Progenitor cell of endocrine pancreas (in vitro differentiated cells): ENCODE measurements at places on chromosomes 5 and 9. TPM values are rescaled to one million over a fixed set of nuclear protein-coding genes. Genes with fewer than 3 reads are reported as not detected.

GRCh38 chr5:134085411-134085810, 29.1 kb upstream of the TCF7 start:
- DNase-seq, result no peak

- DNase-seq, result no peak
These were observed 39.9 kb downstream of the RHOBTB3 start for GRCh38 chr5:95770830-95771708.

- no peak for DNase-seq
These were observed 300.0 kb downstream of the DIRAS2 start for GRCh38 chr9:90342607-90343006.

GRCh38 chr5:77851176-77852067, 75.3 kb upstream of the TBCA start:
- DNase-seq, result peak; percentile 27

- DNase-seq, result no peak
These were observed 259.5 kb downstream of the NR3C1 start for GRCh38 chr5:143143973-143144372.

DNA sequence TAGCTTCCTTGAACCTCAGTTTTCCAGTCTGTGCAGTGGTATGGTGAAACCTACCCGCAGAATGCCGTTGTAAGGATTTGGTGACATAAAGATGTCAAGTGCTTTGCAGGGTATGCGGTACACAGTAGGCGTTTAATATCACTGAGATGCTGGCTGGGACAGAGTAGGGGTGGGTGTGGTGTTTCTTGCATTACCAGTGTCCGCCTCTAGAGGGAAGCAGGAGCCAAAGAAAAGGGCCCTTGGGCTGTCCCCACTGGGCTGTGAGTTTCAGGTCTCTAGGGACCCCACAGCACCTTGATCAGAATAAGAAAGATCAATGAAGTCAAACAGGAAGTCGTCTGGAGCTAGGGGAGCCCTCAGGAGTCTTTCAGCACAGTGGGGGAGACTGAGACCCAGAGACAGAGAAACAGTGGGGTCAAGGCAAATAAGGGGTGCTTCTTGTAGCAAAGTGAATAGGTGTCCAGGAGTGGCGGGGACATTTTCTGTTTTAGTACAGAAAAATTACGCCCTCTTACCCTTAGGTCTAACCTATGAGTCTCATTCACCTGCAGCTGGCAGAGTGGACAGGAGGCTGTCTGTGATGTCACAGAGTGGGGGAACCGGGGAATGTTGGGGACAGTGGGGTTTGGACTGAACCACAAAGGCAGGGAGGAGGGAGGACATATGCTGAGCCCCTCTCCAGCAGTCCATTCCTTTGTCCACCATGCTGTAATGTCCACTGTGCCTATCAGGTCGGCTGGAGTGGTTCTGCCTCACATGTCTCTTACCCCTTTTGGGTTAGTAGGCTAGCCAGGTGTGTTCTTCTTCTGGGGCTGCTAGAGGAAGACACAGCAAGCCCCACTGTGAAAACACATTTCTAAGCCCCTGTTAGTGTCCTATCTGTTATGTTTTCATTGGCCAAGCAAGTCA, 4.7 kb upstream of the TEX53 start:
- peak; percentile 64 for DNase-seq

- DNase-seq, result no peak
These were observed 22.0 kb upstream of the GTF3C5 start for GRCh38 chr9:133008824-133009223.

- no peak for DNase-seq
These were observed 202.9 kb downstream of the AOPEP start for GRCh38 chr9:94929369-94929756.

- no peak for DNase-seq
These were observed 7.4 kb upstream of the DAPK1 start for GRCh38 chr9:87490225-87490624.

GRCh38 chr9:118529210-118529609, 825.0 kb downstream of the TLR4 start:
- DNase-seq, result no peak

DNA sequence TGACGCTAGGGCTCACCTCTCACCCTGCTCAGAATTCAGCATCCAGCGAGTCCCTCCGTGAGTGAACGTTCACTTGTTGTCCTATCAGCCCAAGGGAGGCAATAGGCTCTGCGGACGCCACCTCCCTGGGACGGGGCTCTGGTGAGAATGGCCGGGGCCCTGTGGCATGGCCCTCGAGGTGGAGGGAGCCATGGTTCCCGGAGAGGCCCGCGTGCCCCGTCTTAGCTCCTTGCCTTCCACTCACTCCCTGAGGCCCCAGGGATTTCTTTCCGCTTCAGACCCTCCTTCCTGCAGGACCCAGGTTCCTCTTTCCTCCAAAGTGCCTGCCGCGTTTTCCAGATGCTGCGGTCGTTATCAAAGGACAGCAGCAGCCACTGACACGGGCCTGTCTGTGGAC, 21.5 kb downstream of the EXOC3 start:
- DNase-seq, result no peak

- DNase-seq, result no peak
These were observed 46.2 kb downstream of the RNF145 start for GRCh38 chr5:159163027-159163700.

DNA sequence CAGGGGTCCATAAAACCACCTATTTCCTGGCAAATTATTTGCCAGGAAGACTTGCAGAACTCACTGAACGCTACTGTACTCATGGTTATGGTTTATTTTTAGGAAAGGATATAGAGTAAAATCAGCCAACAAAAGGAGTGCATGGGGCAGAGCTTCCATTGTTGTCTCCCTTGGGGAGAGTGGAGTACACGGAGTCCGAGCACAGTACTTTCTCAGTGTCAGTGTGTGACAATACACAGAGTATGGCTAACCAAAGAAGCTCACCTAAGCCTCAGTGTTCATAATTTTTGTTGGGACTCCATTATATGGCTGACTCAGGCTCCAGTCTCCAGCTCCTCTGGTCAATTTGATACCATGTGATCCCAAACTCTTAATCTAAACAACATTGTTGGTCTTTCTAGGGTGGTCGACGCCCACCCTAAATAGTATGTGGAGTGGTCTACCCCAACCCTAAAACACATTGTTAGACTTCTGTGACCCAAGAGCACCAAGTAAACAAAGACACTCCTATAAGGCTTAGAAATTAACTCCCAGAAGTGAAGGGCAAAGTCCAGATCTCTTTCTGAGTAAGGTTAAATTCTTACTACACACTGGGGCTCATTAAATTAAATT, 74.9 kb downstream of the SLC44A1 start:
- DNase-seq, result no peak

DNA sequence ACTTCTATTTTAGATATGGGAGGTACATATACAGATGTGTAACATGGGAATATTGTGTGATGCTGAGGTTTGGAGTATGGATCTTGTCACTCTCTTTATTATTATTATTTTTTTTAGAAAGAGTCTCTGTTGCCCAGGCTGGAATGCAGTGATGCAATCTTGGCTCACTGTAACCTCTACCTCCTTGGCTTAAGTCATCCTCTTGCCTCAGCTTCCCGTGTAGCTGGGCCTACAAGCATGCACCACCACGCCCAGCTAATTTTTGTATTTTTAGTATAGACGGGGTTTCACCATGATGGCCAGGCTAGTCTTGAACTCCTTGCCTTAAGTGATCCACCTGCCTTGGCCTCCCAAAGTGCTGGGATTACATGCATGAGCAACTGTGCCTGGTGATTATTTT, 138.4 kb upstream of the SLC28A3 start:
- no peak for DNase-seq

- DNase-seq, result no peak
These were observed 175.0 kb downstream of the RGS3 start for GRCh38 chr9:113638490-113638889.

GRCh38 chr5:108369167-108369566, 12.7 kb downstream of the FBXL17 start:
- no peak for DNase-seq

- no peak for DNase-seq
These were observed 92.8 kb upstream of the SLCO6A1 start for GRCh38 chr5:102591650-102592049.

GRCh38 chr9:34540827-34541226, 18.0 kb upstream of the ENHO start:
- DNase-seq, result no peak

DNA sequence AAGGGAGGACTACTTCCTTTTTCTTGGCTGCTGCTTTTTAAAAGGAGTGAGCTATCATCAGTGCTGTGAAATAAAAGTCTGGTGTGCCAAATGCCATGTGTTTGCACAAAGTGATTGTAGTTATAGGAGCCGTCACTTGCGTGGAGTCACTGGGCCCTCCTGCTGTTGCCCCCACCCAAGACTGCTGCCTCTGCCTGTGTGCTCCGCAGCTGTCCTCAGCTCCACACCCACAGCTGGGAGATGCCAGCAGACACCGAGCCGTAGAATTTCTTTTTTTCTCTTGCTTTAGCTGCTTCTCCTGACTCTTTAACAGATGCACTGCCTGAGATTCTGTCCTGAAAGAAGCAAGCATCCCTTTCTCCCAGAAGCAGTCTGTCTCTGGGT, 9.8 kb upstream of the GLE1 start:
- no peak for DNase-seq

DNA sequence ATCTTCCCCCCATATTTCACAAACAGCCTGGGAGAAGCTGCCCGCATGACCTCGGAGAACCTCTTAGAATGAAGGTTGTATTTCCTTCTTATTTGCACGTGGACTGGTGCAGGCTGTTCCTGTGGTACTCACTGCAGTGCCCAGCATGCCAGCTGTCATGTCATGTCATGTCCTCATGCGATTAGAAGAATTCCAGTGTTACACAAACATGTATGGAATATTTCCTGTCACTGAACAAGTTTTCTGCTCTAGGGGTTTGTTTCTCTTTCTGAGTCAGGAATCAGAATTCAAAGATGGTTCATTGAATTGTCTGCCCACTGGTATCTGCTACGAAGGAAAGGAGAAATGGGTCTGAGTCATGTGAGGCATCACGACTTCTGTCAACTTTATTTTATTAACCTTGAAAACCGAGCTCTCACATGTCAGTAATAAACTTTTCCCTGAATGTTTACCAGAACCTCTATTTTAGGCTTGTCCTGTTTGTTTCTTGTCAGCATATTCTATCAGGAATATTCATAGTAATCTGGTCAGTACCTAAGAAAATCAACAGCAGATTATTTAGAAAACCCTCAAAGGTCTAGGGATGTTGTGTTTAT, 415.6 kb downstream of the GADD45G start:
- DNase-seq, result no peak

DNA sequence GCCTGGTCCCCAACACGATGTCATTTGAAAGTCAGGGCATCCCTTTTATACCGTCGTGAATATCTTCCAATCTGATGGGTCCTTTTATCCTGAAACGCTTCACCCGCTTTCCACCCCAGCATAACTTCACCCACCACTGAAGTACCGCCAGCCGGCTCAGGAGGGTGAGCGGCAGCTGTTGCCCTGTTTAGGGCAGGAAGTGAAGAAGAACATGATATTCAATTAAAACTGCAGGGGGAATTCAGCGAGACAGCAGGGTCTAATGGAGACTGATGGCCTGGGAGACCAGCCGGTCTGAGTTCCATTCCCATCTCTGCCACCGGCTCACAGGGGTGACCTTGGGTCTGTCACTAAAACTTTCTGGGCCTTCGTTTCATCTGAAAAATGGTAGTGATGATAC, 68.2 kb upstream of the EGFLAM start:
- DNase-seq, result no peak

- DNase-seq, result no peak
These were observed 1202.8 kb upstream of the CDH6 start for GRCh38 chr5:29990681-29991080.

DNA sequence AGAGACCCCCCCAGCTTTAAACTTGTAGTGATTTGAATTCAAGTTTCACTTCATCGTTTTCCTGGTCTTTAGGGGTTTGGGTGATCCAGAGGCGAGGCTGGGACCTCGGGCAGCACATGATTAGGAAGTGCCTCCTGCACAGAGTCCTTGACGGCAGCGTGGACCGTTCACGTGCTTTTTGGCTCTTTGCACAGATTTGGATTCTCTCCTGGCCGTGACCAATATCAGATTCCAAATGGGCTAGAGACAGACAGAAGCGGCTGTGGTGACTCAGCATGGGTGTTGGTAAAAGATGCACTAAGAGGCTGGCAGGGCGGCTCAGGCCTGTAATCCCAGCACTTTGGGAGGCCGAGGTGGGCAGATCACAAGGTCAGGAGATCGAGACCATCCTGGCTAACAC, 117.2 kb upstream of the CACNA1B start:
- no peak for DNase-seq

- no peak for DNase-seq
These were observed 52.2 kb downstream of the MTAP start for GRCh38 chr9:21854594-21854993.

GRCh38 chr9:136719195-136719880, 7.0 kb downstream of the DIPK1B start:
- DNase-seq, result no peak

DNA sequence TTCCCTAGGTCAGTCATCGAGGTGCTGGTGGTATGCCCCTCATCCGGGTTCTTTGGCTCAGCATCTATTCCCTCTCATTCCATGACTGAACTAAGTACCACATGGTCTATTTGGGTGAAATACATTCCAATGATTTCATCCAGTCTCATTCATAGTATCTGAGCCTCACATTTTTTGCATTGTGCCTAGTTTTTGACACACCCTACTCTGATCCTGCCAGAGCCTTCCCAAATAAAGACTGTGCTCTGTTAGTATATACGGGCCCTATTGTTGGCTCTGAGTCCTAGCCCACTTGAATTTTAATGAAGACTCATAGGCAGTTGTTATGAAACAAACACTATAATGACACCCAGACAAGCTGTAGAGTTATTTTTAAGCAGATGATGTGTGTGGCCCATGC, 740.7 kb downstream of the CETN3 start:
- no peak for DNase-seq

DNA sequence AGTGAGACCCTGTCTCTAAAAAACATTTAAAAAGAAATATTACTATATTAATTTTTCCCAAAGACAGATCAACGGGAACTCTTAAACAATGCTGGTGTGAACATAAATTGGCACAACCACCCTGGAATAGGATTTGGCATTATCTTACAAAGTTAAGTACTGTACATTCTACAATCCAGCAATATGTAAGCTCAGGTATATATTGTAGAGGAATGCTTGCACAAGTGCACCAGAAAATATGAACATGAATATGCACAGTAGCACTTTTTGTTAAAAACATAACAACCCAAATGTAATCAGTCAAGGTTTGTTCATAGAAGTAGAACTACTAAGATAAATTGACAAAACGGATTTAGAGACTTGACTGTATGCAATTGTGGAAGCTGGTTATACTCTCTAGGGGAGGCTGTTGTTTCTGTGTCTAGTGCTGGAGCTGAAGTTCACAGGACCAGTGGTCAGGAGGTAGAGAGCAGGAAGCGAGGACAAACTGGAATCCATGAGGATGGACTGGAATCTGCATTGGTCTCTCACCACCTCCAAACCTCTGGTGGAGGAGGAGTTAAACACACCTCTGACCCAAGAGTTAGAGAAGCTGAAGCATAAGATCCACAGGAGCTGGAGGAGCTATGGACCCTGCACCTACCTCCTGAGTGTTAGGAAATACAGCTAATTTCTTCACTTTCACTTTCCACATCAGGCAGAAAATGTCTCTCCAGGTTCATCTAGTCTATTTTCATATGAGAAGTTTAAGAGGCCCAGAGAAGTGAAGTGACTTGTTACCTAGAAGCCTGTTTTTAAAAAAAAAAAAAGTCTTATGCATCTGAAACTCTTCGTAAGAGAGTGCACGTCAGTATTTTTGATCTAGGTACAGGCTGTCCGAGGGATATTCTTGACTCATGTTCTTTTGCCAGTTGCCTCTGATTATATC, 20.3 kb upstream of the RIC1 start:
- no peak for DNase-seq

GRCh38 chr9:81546489-81546888, 142.9 kb downstream of the TLE1 start:
- no peak for DNase-seq

The SV2C gene
- 0.27 and 0.48 TPM in 2 replicates for total RNA-seq

The JADE2 gene
- 6.7 and 7.8 TPM in 2 replicates for total RNA-seq

The LYSMD3 gene
- total RNA-seq, result 16.4 and 17.2 TPM in 2 replicates

The EPB41L4B gene
- total RNA-seq, result 7.7 and 7.8 TPM in 2 replicates

The IRF1 gene
- total RNA-seq, result 2.3 and 4.1 TPM in 2 replicates

The ANKRD33B gene
- 2.1 and 3.3 TPM in 2 replicates for total RNA-seq
